Effector memory CD8-positive, alpha-beta T cell (primary cell): ENCODE measurements at places on chromosomes 12 and 14.

DNA sequence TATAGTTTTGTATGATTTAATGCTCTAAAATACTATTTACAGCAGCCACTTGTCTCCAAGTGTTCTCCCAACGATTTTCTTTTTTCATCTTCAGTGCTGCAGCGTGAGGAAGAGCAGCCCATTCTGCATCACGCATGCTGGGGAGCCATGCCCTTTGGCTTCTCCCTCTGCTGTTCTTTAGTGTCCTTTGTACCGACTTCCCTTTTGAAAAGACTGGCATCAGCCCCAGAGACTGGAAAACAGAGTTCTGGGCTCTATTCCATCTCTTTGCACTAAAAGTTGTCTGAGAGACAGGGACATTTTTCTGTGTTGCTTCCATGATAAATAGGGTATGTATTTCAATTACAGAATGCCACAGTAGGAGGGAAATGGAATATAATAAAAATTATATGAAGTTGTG lies 105.1 kb downstream of the RERG start:
- DNase-seq: no peak

DNA sequence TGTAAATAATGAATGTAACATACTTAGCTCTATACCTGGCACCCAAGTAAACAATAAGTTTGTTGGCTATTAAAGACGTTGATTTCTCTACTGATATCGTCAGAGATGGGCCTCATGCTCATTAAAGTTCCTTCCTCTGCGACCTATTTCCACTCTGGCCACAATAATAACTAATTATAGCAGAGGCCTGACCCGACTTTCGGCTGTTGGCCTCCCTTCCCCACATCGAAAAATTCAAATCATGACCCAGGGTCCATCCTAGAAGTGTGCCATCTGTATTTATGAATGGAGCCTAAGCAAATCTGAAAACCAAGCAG lies 321 bp upstream of the USP30 start:
- DNase-seq: no peak

DNA sequence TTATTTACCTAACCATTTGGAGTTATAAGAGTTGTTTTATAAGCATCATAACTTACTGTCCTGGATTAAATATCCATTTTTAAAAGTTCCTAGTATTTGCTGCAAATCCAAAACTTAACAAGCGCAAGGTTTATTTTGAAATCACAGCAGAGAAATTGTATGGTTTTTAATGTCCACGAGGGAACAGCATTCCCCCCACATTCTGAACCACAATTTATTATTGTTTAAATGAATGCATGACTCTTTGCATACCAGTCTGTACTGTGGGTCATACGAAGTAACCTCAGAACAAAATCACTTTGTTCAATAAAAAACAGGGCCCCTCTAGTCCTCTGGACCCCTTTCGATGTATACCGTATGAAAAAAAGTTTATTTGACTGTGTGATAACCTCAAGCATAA lies 75.9 kb downstream of the DACT1 start:
- no peak for DNase-seq

DNA sequence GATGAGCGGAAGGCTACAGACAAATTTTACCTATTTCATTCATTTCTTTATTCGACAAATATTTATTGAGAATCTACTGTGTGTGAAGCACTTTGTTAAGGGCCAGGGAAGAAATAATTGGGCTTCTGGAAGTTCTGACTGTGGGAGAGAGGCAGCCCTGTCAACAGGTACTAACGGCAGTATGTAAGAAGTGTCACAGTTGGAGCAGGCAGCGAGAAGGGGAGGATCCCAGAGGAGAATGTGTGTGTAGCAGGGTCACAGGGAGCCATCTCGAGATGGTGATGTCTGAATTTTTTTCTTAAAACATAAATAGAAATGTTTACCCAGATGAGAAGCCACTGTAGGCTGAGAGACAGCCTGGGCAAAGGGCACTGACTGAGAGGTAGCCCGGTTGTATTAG lies 163.3 kb upstream of the SLC38A2 start:
- DNase-seq: no peak

GRCh38 chr12:9674226-9674590 lies 4.7 kb downstream of the CLEC2D start:
- DNase-seq: peak; percentile 45

DNA sequence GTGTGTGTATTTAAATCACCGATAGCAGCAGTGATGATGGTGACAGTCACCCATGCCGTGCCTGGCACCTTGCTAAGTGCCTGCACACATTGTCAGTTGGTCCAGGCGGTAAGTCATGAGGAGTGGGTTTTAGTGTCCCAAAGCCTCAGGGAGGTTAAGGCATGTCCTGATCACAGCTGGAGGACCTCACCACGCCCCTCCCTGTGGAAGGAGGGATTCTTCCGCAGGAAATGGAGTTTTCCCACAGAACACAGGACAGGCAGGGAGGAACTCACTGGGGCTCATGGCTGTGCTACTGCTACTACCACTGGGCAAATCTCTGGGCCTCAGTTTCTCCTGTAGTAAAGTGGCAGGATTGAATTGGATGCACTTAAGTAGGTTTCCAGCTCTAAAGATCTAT lies 142.3 kb downstream of the CACNA1C start:
- DNase-seq: no peak

DNA sequence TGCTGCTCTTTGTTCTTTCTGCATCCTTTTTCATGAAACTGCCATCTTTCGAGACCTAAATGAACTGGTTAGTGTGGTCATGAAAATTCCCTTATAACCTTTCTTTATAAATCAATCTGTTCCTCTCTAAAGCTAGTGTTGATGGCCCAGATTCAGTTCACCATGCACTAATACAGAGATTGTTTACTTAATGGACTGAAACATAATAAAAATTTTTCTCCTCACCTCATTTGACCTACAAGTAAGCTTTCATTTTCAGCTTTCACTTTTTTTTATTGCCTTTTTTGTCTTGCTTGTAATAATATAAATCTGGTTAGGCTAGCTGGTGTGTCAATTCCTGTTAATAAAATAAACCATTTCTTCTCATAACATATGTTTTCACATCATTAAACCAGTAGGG lies 183.8 kb downstream of the CCDC59 start:
- DNase-seq: no peak

GRCh38 chr12:22715254-22715653 lies 90.3 kb downstream of the ETNK1 start:
- no peak for DNase-seq

- no peak for DNase-seq
These were observed 45.8 kb downstream of the ETNK1 start for GRCh38 chr12:22670762-22671161.

- DNase-seq: no peak
These were observed 18.8 kb upstream of the PIP4K2C start for GRCh38 chr12:57571926-57572762.

GRCh38 chr12:132761032-132761920 lies at the start of gene ANKLE2:
TSS of gene ANKLE2 (minus strand) at chr12:132761832. CDS start at chr12:132761798, 34 bp downstream.
- DNase-seq: peak; percentile 50

DNA sequence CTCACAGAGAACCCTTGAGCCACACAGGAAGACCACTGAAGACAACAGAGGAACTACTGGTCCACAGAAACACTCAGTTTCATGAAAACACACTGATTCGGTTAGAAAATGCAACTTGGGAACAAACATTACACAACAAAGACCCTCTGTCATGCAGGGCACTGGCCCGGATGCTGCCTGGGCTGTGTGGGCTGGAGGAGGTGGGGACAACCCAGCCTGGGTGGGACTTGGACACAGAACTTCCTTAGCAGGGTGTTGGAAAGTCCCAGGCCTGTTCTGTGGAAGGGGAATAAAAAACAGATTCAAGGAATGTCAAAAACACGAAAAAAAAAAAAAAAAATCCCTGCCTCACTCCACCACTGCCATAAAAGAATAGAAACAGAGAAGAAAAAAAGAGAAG lies 181.0 kb downstream of the MON2 start:
- no peak for DNase-seq

DNA sequence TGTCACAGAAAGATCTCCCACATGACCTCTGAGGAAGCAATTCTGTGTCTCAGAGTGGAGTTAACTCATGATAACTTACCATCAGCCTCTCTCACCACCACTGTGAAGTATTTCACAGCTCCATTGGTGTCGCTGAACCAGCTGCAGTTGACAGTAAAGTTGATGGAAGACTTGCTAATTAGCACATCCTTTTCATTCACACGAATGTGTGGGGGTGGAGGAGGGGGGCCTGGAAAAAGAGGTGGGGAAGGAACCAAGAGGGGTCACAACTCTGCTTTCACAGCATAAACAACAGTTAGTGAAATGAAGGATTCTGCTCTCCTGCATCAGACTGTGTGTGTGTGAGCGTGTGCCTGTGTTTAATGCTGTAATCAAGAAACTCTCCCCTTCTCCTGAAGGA lies 82.1 kb downstream of the PTPRB start:
- DNase-seq: no peak

DNA sequence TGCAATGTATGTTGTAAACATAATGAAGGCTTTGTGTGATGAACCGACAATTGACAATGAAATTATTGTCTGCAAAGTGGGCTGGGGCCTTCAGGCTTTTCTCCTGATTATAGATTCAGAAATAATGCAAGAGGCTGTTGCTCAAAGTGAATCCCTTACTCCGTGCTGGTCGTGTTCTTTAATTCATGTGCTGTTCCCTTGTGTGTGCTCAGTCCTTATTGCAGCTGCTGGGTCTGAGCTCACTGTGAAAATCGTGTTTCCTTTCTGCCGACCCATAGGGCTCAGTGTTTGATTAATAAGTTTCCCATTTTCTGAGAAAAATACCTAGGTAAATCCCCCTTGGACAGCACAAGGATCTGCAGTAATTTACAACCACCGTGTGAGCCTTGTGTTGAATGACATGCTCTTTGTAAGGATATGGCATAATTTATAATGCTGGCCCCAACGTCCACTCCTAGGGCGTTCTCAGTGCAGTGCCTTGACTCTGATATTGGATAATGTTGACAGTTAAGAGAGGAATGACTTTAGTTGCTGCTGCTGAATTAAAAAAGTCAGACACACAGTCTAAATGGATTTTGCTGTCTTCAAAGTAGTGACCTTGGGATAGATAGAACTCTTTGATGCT lies 81.6 kb downstream of the RGS6 start:
- DNase-seq: no peak
